H7 (cell line): ENCODE measurements at places on chromosomes 2 and 18. TPM values are rescaled to one million over a fixed set of nuclear protein-coding genes. Genes with fewer than 3 reads are reported as not detected.

The SERPINB10 gene
- not detected in 2 replicates for total RNA-seq

The REG1A gene
- 0.24 and 0.70 TPM in 2 replicates for total RNA-seq

The OTOS gene
- total RNA-seq: not detected in 2 replicates

The ALPG gene
- 0.21 and 0.89 TPM in 2 replicates for total RNA-seq

GRCh38 chr2:160010361-160011145, 51.9 kb downstream of the PLA2R1 start:
- no peak for DNase-seq

- DNase-seq: no peak
Observed at GRCh38 chr2:102190430-102191107, 3.7 kb downstream of the IL1RL2 start.

- no peak for DNase-seq
Observed at GRCh38 chr2:224206816-224207215, 167.7 kb upstream of the SERPINE2 start.

DNA sequence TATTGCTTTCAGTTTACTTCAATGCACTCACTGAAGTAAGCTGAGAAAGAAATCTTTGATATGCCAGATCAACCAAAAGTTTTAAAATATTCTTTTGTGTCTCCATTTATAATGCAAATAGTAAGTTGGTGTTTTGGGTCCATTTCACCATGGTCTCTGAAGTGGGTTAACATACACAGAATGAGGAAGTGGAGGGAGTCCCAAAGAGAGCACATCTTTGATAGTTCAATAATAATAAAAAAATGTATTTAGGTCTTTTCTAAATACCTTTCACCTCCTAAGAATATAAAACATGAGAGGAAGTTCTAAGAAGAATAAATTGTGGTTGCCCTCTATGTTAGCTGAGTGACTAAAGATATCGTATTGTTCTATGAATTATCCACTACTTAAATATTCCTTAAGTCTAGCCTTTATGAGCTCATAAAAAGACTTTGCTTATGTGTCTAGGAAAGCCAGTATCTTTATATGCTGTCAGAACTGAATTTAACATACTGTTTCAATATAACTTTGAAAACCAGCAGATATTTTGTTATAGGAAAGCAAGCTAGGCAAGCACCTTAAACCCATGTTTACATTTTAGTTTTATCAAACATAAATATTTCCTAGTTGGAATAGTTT, 148.7 kb upstream of the ZEB2 start:
- DNase-seq: no peak

DNA sequence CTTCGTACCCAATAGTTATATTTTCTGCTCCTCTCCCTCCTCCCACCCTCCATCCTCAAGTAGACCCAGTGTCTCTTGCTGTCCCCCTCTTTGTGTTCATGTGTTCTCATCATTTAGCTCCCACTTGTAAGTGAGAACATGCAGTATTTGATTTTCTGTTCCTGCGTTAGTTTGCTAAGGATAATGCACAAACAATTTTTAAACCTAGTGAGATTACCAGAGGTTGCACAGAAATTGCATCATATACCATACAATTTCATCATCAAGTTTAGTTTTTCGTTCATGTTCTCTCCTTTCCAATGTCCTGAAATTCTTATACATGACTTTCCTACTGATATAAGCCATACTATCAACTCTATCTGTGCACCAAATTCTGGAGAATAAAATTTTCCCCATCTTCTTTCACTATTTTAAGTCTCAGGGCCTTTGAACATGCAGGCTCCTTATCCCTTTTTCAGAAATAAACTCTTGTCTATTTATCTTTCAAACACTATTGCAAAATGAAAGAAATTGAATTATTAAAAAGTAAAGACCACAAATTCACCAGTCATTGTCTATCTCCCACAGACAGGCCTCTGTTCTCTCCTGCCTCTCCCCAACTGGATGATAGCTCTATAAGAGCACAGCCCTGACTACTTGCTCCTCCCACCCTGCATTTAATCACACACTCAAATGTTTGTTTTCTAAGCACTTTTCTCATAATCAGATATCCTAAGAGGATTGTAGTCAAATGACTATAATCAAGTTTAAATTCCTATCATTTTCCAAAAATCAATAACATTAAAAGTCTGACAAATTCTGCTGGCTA, 27.2 kb upstream of the B4GALT6 start:
- no peak for DNase-seq

- no peak for DNase-seq
Observed at GRCh38 chr18:46253498-46253897, 149.3 kb downstream of the HAUS1 start.

DNA sequence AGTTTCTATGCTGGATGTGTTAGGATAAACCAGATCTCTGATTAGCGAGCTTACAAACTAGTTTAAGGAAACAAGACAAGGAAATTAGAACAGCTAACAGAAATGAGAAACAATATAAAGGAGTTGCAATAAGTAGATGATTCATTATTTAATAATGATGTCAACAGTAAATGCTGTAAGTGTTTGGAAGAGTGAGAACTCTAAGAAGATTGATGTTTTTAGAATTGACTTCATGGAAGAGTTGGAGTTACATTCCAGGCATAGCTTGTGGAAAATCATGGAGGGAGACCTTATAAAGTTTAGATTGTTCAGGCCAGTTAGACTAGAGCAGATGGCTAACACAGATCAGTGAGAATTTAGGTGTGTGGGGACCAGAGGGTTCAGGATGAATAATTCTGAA, 32.6 kb downstream of the PPP1R1C start:
- no peak for DNase-seq
